ENCODE measurements at places on chromosomes 3 and 15.

DNA sequence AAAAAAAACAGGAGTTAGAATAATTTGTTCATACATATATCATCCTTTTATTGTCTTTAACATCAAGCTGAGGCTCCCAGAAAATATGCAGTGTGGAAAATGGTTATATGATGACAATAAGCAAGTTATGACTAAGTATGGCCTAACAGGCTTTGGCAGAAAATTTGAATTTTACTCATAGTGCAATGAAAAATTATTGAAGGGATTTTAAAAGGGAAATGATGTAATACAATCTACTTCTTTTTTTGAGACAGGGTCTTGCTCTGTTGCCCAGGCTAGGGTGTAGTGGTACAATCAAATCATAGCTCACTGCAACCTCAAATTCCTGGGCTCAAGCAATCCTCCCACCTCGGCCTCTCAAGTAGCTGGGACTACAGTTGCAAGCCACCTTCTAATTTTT lies 78.7 kb downstream of the FAIM start:
- DNase-seq: no peak

DNA sequence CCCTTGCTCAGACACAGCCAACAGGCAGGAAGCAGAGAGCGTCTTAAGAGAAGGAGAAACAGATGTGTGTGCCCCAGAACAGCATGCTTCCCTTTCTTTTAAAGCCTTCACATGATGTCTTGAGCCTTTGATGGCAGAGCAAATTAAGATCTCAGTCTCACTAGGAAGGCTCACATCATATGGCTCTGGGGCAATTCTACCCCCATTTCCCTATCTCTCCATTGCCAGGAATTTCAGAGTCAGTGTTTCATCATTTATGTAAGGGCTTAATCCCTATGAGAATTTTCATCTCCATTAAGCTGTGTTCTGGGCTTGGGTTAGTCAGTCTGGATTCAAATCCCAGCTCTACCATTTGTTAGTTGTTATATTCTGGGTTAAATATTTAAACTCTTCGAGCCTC lies 41.4 kb upstream of the GLCE start:
- DNase-seq: no peak

DNA sequence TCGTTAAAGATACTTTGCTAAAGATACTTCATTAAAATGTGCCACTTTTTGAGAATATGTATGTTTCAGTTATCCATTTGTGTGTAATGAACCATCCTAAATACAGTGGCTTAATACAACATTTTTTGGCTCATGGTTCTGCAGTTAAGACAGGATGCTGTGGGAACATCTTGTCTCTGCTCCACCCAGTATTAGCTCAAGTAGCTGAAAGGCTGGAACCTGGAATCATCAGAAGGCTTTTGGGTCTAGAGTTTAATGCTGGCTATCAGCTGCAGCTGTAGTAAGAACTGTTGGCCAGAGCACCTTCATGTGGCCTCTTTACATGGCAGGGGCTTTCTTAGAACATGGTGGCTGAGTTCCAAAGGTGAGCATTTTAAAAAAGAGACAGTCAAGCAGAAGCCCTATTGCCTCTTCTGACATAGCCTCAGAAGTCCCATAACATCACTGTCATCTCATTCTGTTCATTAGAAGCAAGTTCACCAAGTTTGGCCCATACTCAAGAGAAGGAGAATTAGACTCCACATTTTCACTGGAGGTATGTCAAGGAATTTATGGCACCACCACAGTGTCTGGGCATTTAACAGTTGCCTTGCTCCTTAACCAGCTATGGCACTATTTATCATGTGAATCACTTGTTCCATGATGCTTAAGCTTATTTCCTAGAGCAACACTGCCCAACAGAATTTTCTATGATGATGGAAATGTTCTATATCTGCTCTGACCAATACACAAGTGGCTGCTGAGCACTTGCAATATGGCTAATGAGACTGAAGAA lies 70.4 kb upstream of the PDZRN3 start:
- DNase-seq: no peak

DNA sequence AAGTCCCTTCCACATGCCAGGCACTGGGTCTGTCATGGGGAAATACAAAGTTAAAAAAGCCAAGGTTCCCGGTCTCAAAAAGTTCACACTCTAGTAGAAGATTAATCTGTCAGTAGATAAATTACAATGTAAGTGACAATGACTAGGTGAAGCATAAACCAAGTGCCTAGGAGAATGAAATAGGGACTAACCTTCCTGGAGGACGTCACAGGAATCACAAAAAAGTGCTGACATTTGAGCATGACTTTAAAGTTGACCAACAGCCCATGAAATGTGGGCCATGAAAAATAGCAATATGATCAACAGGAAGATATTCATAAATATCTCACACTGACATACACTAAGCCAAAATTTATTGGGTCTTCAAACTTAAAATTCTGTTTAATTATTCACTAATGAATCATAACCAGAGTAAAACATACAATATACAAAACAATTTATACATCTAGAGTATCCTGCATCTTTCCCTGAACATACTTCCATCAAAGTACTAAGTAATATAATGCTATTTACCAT lies 20.0 kb downstream of the COPS2 start:
- no peak for DNase-seq

DNA sequence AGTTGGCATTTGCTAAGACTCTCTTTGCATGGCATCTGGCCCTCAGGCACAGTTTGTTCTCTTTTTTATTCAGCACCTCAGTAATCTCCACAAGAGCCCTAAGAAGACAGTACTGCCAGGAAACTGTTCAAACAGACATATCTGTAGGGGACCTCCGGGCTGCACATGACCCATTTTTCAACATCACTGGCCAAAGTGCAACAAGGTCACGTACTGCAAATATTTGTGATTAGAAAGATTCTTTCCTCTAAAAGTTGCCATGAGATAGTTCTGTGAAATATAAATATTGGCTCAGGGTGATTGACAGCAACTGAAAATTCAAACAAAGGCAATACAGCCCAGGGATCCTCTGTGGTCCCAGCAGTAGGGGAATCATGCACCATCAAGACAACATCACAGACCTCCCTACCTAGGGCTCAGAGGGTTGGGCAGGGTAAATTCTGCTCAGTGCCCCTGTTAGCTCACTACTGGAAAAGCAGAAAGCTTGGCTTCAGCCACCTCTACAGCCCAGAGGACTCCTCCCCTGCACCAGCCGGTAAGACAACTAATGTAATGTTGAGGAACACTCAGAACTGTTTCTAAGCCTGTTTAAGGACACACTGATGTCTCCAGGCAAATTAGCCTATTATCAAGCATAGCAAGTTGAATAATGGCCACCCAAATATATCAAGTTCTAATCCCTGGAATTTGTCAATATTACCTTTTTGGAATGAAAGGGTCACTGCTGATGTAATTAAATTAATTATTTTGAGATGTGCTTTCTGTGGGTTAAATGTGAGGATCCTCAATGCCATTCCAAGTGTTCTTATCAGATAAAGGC lies 117.4 kb upstream of the LPP start:
- DNase-seq: no peak

- DNase-seq: peak; percentile 84
These were observed 708 bp downstream of the DCAF1 start for GRCh38 chr3:51498876-51499738.

DNA sequence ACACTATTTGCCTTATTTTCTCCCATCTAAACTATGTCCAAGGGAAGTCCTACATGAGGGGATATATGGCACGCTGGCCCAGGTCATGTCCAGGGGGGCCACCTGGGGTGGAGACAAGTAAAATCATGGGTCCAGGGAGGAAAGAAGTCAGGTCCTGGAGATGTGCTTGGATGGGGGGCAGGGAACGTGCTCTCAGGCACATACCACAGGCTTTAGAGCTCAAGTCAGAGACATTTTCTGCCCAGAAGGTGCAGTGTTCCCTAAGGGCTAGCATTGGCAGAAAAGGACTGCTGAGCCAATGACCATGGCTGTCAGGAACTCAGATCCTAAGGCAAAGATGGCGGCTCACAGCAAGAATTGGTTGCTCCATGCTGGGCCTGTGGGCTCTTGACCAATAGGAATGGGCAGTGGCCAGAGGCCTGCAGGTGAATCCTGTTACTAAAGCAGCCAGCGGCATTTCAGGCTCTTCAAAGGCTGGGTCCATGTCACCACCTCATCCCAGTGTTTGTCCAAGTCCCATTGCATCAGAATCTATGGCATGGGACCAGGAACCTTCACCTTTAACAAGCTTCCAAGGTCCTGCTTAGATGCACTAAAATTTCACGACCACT lies 175.0 kb downstream of the RPLP1 start:
- no peak for DNase-seq

GRCh38 chr3:132284781-132285619 lies 32.2 kb upstream of the ACP3 start:
- no peak for DNase-seq

GRCh38 chr3:107247116-107247515 lies 130.1 kb upstream of the CCDC54 start:
- no peak for DNase-seq

DNA sequence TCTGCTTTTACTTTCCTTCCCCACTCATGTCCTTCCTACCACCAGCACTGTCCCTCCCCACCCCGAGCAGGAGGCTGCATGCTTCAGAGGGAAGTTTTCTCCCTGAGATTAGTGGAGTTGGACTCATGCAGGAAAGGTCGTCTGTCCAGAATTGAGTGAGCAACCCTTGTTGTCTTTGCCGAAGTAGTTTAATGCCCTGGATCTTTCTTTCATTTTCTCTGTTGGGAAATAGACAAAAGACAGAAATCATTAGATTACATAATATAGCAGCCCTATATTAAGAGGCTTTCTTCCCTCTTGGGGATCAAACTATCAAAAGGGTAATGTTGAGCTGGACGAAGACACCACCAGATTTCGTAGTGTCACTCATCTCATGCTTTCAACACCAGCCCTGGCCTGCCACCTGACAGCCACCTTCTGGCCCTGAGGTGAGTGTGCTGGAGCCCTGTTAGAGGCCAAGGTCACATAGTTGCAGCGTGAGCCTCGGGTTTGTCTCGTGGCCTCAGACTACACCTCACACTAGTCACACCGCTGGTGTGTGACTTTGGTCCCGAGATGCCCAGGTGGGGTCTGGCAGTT lies 231.0 kb downstream of the ITPR1 start:
- no peak for DNase-seq

- DNase-seq: no peak
These were observed 5.6 kb downstream of the CCDC9B start for GRCh38 chr15:40334941-40335795.

DNA sequence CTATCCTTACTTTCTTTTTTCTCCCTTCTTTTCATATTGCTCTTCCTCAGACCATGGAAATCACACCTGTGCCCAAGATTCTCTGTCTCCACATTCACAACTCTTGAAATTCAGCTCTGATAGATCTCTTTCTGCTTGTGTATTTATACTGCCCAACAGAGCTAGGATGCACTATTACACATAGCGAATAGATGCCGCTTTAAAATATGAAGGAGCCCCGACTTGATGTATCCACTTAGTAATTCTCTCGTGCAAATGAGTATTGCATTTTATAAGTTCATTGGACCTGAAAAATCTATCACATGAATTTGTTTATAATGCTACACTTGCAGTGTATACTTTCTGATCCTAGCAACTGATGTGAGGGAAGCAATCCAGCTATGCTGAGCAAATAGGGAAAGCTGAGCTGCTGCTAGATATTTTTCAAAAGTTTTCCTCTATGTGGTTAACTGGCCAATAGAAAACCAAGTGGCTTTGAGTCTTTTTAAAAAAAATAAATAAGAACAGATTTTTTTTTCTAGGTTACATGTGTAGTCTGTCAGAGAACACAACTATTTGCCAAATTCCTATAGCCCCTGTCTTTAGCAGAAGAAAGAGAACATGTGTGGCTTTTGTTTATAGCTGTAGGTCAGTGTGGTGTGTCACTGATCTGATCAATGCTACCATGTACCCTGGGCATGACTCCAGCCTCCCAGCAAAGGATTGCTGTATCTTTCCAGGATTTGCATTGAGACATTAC lies 64.3 kb upstream of the LEKR1 start:
- DNase-seq: no peak

GRCh38 chr3:99872923-99873254 lies 55.2 kb downstream of the CMSS1 start:
- no peak for DNase-seq

DNA sequence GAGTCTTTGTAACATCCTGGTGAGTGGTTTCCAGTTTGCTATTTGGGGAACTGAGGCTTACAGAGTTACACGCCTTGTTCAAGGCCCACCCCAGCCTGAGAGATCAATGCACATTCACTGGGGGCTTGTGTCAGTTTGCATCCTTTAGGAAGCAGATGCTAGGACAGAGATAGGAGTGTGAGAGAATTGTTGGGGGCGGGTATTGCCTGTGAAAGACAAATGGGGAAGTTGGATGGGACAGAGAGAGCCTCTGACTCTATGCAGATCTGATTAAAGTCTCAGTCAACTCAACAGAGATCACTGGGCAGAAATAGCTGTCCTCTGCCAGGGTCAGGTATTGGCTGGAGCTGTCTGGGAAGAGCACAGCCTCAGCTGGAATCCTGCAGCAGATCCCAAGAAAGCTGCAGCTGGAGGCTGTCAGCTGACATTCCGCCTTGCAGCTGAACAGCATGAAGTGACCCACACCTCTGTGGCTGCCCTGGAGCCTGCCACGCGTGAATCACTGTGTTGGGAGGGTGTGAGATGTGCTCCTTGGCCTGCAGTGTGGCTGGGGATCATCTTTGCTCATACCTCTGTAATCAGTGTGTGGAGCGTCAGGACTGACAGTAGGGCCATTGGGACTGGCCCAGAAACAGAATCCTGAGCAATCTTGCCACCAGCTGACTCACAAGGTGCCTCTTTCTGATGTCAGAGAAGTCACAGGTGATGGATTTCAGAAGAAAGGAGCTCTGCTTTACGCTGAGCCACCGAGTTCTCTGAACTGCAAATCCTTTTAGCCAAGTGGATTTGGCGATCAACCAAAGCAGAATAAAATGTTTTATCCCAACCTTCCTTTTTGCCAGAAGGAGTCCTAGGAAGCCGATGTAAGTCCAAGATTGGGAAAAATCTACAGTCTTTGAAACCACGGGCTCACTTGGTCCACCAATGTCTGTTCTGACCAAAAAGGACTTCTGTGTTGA lies 284.1 kb upstream of the LRRFIP2 start:
- DNase-seq: no peak

DNA sequence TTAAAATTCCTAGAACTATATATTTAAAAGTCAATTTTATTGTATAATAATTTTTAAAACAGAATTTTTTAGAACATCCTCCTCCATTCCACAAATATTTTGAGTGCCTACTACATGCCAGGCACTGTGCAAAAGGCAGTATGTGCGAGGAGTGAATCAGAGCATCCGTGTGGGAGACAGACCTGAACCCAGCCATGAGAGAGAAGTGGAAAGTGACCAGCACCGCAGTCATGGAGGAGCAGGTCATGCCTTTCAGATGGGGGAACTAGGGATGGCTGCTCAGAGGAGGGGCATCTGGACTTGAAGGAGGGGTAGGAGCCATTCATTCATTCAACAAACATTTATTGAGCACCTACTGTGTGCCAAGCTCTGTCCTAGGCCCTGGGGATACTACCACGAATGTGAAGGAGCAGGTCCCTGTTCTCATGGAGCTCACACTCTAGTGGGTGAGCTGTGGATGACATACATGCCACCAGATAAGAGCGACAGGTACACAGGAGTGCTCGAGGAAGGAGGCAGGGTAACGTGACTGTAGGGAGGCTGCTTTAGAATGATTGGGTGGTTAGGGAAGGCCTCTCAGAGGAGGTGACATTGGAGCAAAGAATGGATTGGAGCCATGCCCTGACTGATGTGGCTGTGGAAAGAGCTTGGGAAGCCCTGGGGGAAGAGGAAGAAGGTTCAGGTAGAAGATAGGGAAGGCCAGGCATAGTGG lies 3.1 kb upstream of the CHRNA3 start:
- no peak for DNase-seq

All from left renal pelvis (tissue), 4 donors.